HFFc6 (cell line): ENCODE measurements at places on chromosomes 4 and X. TPM values are rescaled to one million over a fixed set of nuclear protein-coding genes. Genes with fewer than 3 reads are reported as not detected.

The MAGEA9B gene
- not detected in 3 replicates for total RNA-seq

DNA sequence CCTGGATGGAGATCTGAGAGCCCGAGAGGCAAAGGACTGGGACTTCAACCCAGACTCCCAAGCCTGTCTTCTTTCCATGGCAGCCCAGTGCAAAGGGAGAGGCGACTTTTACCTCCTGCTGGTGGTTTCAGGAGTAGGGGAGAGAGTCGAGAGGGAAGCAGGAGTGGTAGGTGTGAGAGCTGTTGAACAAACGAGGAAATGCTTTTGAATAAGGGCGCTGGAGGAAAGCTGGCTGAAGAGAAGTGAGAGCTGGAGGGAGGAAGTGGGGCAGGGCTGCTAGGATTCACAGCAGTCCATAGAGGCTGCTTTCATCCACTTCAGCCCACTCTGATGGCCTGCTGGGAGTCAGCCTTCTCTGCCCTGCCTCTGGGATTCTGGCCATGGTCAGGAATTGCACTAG, 81.8 kb upstream of the EFNB1 start:
- no peak for DNase-seq

- DNase-seq, result no peak
Observed at GRCh38 chr4:41701983-41702382, 46.5 kb downstream of the PHOX2B start.

DNA sequence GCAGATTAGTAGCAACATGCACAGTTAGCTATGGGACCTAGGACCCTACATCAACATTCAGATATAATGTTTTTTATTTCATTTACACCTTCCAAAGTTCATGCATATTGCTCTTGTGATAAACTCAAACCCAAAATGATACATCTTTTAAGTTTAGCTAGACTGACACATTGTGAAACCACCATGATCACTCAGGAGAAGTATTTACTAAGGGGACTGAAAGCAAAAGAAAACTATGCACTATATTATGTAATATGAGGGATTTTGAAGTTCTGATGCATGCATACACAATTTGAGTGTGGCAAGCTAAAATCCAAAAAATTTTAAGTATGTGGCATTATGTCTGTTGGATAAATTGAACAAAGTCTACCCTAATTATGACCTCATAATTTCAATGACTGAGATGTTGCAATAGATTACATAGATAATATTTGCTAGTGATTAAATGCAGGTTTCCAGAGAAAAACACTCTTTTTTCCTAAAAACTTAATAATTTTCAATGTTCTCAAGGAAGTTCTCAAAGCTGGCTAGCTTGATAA, 914.8 kb upstream of the GRIA3 start:
- peak; percentile 7 for DNase-seq

DNA sequence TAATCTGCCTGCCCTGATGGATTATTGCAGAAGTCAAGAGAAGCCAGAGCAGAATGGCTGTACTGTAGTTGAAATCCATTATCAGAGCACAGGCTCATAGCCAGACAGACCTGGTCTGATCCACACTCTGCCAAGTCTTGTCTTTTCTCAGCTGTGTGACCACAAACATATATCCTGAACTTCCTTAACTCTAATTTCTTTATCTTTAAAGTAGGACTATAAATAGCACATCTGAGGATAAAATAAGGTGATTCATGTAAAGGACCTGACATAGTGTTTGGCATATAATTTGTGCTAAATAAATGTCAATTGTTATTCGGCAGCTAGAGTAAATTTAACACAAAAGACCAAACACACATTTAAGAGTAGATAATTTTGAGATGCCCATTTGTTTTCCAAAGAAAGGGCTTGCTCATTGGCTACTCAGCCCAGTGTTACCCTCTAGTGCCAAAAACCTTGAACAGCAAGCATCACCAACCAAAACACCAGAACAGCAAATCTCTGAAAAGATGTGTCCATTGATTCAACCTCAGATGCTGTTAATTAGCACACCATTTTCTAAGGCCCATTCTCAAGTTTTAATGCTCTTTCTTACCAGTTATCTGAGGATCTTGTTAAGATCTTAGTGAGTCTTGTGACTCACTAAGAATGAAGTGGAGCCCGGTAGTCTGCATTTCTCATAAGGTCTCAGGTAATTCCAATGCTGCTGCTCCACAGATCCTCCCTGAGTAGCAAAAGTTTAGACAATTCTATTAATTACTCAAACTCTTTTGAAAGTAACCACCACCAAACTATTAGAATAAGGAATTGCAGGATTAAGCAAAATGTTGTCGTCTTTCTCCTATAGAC, 108.8 kb downstream of the HHIP start:
- DNase-seq, result peak; percentile 36

DNA sequence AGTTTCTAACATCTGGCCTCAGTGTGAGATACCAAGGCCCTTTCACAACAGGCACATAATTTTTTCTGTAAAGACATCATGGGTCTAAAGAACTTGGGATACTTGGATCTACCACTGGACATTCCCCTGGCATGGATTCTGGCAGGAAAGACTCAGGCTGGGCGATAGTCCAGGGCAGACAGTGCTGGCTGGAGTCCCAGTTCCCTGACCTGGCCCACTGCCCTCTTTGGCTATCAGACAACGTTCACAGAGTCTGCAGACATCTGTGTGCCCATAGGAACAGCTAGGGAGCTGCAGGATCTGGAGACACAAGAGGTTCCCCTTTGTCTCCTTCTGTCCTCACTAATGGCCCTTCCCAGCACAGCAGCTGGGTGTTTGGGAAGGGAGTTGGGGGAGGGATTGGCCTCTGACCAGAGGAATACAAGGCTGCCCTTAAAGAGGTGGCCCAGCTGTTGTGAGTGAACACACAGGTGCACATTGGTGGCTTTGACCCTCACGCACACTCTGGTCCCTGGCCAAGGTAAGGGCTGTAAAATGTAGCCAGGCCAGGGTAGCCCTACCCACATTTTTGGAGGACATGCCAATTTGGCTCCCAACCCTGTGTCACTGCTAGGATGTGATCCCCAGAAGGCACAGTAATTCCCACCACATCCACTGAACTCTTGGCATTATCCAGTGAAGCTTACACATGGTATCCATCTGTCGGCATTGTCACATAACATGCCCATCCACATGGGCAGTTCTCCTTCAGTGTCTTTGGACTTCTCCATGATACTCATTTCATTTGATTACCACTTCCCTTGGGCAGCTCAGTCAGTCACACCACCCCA, 72.3 kb downstream of the SOX3 start:
- DNase-seq, result no peak
